ENCODE measurements at places on chromosomes 5 and 9. TPM values are rescaled to one million over a fixed set of nuclear protein-coding genes. Genes with fewer than 3 reads are reported as not detected.

DNA sequence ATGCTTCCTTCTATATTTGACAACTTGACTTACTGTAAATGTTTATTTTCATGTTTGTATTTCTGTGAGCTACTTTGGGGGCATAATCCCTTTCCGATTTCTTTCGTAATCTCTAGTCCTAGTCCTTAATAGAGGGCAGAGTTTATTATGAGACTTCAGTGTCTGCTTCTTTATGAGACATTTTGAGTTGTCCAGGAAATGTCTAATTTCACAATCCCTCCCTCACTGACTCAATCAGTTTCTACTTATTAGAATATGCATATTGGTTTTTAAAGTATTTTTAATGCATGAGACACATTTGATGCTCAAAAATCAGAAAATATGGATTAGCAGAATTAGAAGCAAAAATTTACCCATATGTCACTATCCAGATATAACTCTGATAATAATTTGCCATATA, 160.9 kb downstream of the FOCAD start:
- DNase-seq = no peak

GRCh38 chr9:95283673-95284072, 33.8 kb downstream of the FANCC start:
- DNase-seq = peak; percentile 1

B4GALT1 gene
- total RNA-seq = 115 TPM

FAXDC2 gene
- 3.4 TPM for total RNA-seq

AGXT2 gene
- not detected for total RNA-seq

DNA sequence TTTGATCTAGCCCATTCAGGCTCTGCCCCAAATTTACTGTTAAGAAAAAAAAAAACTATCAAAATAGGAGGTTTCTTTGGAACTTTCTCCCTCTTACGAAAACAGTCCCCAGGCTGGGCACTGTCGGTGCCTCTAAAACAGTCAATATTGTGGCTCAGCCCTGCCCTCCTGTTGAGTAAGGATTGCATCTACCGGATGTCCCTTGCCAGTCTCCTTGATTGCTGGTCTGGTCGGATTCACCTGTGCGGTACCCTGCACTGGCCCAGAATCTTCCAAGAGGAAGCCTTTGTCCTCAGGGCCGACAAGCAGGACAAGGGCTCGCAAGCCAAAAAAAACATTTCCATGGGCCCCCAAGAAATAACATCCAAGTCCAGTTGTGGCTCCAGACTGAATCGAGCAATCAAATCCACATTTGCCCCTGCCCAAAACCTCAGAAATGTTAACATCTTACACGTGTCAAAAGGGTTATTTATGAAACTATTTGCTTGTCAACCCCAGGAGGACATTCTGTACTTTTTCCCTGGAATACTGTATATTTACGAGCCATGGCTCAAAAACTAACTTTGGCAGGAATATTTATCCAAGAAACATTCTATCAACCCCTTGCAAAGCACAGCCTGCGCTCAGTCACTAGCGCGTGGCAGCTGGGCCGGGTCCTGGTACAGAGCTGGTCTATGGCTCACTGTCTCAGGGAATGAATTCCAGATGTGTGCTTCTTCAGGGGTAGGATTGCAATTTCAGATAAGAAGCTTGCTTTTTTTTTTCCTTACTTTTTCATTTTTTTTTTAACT, 129.2 kb upstream of the ADRA1B start:
- DNase-seq = no peak

FLT4 gene
- total RNA-seq = not detected

DNA sequence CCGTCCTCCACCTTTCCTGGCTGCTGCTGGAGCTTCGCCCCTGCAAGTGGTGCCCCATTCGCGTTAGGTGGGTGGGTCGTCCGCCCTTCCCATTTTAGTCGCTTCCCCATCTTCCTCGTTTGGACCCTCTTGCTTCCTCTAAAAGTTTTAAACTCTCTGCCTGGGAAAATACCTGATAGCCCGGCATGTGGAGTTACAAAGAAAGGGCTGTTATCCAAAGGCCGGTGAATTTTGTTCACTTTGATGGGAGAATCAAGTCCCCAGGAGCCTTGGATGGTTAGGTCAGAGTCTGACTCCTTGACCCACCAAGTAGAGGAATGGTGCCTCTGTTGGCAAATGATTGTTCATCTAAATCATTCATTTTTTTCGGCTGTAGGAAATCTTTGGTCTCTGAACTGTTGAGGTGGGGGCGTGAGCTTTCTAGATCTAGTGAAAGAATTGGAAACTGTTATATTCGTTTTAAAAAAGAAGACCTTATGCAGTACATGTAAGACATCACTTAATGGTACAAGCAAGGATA, 29.5 kb upstream of the APC start:
- no peak for DNase-seq

- DNase-seq = no peak
Observed at GRCh38 chr5:156119692-156120091, 207.3 kb upstream of the SGCD start.

DNA sequence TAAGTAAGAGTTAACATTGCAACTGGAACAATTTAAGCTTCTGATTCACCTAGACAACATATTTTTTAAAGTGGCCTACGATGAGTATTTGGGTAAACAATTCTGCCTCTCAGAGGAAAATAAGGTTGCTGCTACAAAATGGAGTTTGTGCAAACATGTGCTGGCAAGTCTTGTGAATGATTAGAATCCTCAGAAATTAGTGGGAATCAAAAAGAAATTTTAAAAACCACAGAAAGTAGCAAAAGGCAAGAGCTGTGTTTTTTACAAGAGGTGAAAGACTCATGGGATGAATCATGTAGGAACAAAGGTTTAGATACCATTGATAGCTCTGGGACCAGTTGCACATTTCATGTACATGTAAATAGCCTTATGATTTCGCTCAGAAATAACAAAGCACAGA, 561.6 kb downstream of the TAF11L14 start:
- no peak for DNase-seq

PCDHA2 gene
- total RNA-seq = not detected

DNA sequence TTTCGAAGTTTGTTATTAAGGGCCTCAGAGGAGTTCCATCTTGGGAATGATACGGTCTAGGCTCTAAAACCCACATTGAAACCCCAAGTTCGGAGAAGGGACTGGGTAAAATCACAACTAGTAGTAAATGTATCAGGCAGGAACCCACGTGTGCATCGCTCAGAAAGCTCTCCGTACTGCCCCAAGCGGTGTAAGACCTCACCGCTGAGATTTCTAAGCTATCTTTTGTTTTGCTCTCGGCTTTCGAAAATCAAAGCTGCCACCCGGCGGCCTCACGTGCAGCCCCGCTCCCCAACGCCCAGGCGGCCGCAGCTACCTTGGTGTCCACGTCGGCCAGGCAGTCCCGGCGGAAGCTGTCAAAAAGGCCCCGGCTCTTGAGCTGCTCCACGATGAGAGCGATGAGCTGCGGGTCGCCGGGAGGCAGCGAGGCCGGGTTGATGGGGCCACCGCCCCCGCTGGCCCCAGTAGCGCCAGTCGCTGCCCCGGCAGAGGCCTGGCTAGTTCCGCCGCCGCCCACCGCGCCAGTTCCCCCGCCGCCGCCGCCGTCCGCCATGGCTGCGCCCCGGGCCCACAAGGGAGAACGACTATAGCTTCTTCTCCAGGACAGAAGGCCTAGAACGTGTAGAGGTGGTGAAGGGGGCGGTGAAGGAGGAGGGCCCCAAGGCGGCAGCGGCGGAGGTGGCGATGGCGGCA, 420 bp downstream of the BOD1 start:
- peak; percentile 82 for DNase-seq

- peak; percentile 24 for DNase-seq
Observed at GRCh38 chr5:117590944-117591343, 1016.3 kb upstream of the SEMA6A start.

NOP16 gene
- 42.7 TPM for total RNA-seq

GRCh38 chr5:160379511-160379910, 9.1 kb upstream of the C1QTNF2 start:
- no peak for DNase-seq

DIRAS2 gene
- not detected for total RNA-seq

RMND5B gene
- total RNA-seq = 20.5 TPM

- DNase-seq = no peak
Observed at GRCh38 chr5:158820891-158821290, 278.8 kb downstream of the EBF1 start.

RASEF gene
- total RNA-seq = 0.05 TPM

- DNase-seq = peak; percentile 69
Observed at GRCh38 chr5:135379046-135379654, 19.9 kb downstream of the MACROH2A1 start.

LHX3 gene
- total RNA-seq = not detected

POLR3G gene
- 16.4 TPM for total RNA-seq

DNA sequence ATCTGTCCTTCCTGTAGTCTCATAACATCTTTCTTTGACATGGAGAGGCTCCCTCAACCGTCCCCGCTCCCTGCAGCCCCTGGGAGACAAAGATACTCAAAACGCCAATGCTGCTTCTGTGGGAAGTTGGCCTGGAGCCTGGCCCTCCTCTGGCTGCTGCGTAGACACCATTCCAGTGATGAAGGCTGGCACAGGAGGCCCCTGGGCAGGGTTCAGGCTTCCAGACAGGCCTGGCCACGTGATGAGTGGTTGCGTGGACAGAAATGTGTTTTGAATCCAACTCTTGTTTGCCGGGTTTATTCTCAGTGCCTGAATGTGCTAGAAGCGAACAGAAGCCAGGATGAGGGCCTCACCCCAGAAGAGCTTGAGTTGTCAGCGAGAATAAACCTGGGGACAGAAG, 43.2 kb upstream of the NKX2-5 start:
- DNase-seq = no peak

HNRNPK gene
- total RNA-seq = 506 TPM

- no peak for DNase-seq
Observed at GRCh38 chr5:57575839-57576238, 93.2 kb upstream of the ACTBL2 start.

DNA sequence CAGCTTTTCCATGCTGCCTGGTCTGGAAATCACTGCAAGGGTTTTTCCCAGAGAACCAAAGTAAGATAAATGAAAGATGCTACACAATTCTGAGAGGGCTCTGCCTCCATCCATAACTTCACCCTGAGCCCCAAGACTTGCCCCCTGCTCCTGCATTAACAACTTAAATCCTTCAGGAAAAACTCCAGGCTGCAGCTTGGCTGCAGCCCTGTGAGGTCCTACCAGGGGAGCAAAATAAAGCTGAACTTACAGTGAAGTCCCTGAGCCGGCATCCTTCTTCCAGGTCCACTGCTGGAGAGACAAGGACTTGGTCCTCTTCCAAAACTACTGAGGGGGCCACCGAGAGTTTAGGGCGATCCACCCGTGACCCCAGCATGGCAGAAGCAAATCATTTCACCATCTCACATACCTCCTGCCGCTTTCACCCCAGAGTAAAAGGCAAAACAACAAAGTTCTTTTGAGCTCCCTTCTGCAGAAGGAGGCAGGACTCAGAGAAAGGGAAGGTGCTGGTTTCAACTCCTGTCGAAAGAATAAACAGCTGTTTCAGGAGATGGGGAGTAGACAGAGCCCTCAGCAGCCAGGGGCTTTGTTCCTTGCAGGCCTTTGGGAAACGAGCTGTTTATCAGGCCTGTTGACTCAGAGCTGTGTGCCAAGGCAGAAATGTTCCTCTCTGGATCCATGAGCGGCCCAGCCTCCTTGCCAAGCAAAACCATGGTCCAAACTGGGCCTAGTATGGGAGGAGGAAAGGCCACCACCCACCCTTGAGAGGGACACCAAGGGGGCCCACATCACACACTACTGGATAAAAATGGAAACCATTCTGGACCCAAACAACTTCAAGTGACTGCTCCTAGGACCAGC, 20.6 kb downstream of the GGTA1 start:
- no peak for DNase-seq

DNA sequence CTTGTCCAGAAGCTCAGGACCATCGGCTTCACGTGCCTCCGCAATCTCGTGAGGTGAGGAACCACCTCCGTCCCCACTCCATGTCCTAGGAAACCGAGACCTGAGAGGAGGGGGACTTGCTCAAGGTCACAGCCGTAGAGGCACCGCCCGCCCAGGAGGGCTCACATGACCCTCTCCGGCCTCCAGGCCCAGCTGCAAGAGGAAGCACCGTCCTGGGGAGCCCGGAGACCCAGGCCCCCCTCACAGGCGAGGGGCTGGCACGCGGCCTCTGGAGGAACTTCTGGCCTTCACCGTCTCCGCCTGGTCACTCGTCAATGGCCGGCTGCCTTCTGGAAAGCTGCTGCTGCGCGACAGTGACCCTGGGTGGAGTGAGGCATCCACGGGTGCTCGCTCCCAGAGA, 24.2 kb downstream of the FAM78A start:
- no peak for DNase-seq

DNA sequence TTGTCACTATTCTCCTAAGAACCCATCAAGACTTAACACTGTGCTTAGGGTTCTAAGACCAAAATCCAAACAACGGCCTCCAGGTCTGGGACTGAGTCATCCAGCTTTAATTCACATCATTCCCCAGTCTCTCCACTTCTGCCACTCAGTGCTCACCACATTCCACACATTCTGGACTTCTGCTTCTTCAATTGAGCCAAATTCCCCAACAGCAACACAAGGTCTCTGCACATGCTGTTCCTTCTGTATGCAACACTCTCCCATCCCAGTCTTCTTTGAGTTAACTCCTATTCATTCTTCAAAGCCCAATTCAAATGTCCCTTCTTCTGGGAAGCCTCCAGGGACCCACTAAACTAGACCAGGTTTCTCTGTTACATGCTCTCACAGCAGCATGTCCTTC, 97.8 kb downstream of the GPR21 start:
- peak; percentile 54 for DNase-seq

DNA sequence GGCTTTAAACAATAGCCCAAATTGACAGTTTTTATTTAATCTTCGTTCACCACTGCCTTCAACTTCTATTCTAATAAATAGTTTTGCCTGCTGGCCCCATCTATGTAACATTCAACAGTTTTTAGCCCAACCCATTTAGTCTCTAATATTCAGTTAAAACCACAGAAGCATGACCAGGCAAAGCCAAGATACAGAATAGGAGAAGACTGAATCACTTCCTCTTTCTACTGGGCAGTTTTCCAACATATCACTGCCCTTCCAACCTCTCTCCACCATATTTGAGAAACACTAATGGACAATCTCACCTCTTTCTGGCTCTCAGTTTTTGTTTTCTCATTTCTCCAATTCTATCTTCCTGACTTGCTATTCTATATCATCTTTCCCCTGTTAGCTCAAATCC, 352.9 kb downstream of the DNAH5 start:
- DNase-seq = peak; percentile 80

DNA sequence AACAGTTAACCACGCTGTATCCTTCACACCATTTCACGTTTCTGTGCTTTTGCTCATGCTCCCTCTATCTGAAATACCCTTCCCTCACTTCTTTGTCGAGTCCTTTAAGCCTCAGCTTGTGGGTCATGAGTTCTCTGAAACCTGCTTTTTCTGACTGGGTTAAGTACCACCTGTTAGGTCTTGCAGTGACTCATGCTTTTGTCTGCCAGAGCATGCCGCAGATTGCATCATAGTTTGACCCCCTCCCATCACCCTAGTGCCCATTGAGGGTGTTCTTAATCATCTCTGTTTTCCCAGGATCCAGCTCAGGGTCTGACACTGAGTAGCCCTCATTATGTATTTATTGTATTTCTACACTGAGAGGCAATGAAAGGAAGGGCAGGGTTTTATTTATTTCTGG, 190.2 kb downstream of the ASTN2 start:
- no peak for DNase-seq
